ENCODE measurements at places on chromosomes 6 and 20.

- DNase-seq: no peak
Measured at GRCh38 chr6:100891079-100891478, 9.9 kb upstream of the ASCC3 start.

DNA sequence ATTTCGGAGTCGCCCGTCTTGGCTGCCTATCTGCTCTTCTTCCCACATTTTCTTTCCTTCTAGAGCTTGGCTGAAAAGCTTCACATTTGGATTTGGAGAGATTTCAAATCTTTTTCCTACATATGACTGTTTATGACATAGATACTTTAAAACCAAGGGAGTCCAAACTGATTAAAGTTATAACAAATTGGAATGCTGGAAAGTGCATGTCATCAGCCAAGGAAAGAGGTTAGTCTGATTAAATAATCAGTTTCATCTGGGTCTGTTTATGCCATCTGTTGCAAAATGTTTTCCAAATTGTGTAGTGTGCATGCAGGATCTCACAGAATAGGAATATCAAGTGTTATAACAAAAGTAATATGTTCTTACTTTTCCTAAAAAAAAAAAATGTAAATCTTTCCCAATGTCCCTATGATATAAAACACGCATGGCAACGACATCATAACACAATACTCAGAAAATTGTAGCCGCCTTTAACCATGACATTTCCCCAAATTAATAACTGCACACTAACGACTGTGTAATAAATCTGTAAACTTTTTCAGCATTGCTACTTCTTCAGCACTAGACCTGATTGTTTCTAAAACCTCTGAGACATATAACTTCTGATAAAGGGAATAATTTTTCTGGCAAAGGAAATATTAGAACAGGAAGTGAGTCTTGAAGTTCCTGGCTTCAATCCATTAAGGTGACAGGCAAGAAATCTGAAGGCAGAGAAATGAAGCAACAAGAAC lies 230.2 kb upstream of the FOXQ1 start:
- no peak for DNase-seq

GRCh38 chr6:114267897-114268296 lies 74.9 kb downstream of the HS3ST5 start:
- no peak for DNase-seq

- no peak for DNase-seq
Measured at GRCh38 chr20:46713957-46714834, 4.7 kb downstream of the SLC2A10 start.

DNA sequence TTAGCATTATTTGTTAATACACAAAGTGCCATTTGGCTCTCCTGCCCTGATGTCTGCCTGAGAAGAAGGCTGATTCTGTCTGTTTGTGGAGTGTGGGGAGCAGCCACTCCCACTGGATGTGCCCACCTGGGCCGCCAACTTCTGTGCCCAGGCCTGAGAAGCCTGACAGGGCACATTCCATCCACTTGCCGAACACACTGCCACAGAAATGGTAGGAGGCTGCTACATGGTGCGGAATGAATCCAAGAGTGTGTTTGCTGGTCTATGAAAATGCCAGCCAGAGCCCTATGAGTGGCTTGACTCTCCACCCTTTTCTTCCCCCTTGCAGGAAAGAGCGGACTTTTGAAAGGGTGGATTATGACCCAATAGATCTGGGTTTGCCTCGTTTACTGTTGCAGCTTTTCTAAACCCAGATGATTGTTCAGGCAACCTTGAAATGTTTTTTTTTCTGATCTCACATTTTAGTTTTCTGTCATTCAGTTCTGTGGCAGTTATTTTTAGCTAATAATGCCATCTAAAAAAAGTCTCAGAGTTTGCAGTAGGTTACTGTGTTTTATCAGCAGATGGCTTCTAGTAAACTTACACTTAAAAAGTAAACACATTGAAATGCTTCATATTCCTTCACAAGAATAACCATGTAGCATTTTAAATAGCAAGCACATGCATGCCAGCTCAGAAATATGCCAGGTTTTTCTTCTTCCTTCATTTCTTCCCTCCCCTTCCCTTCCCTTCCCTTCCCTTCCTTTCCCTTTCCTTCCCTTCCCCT lies 196.5 kb downstream of the SLC35F1 start:
- no peak for DNase-seq

All from stimulated activated CD8-positive, alpha-beta memory T cell treated with anti-CD3 and anti-CD28 coated beads, Interleukin-7, amount 100 ng/mL, for 1 hour (primary cell).